Kidney (tissue), 22 donors: ENCODE measurements at places on chromosomes 1 and 21. TPM values are rescaled to one million over a fixed set of nuclear protein-coding genes. Genes with fewer than 3 reads are reported as not detected.

The LMX1A gene
- not detected for total RNA-seq

The DENND2C gene
- 2.5 TPM for total RNA-seq

DNA sequence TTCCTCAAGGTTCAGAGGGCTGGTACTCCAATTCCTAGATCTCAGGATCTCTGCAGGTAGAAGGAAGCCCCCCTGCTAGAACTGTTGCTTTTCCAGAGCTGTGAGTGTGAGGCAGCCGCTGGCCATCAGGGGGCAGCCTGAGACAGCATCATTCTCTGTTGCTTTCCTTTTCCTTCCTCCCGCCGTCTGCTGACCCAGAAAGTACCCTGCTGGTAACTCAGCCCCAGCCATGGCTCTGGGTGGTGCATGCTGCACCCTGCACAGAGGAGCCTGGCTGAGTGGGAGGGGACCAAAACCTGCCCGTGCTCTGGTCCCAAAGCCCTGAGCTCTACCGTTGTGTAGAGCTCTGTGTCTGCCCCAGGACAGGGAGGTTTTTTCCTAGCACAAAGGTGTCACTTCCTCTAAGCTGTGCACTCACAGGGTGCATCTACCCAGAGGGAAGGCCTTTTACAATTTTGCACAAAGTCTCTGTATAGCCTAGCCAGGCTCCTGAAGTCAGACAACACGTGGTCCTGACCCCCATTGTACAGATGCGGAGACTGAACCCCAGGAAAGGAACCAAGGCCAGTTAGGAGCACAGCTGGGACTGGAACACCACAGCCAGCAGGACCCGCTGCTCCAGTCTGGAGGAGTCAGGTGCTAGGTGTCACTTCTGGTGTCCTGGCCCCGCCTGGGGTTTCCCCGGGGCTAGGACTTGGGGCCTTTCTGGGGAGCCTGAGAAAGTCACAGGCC is 5.6 kb upstream of the FAM131C start:
- peaks cover 12% of the 10 kb centered on the region for H3K4me1 ChIP-seq
- no peaks in the 10 kb centered on the region for H3K27me3 ChIP-seq
- DNase-seq: peak; percentile 90
- H3K36me3 ChIP-seq: no peaks in the 10 kb centered on the region
- no peak overlapping the region for H3K27ac ChIP-seq

DNA sequence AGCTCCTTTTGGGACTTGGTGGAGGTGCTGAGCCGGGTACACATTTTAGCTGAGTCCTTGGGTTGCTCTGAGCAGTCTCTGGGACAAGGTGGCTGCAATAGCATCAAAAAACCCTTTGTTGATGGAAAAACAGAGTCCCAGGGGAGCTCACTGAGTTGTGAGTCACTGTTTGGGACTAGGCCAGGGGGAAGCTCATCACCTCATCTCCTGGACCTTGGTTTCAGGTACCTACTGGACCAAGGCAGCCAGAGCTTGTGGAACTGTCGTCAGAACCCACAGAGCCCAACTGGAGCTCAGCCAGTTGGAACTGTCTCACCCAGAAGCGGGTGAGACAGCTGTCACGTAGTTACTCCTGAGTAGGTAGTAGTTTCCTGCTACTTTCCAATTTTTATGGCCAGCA is 146.7 kb downstream of the HLX start:
- H3K27me3 ChIP-seq: no peaks in the 10 kb centered on the region
- H3K27ac ChIP-seq: no peak overlapping the region
- no peak for DNase-seq
- H3K4me1 ChIP-seq: no peaks in the 10 kb centered on the region

GRCh38 chr1:48470950-48471690 is 884 bp downstream of the SPATA6 start:
- H3K27ac ChIP-seq: peak overlapping the region; percentile 89
- H3K4me3 ChIP-seq: peak overlapping the region; percentile 75
- no peaks in the 10 kb centered on the region for H3K27me3 ChIP-seq
- no peaks in the 10 kb centered on the region for H3K4me1 ChIP-seq

GRCh38 chr1:96474985-96475743 is 246.4 kb upstream of the PTBP2 start:
- H3K27ac ChIP-seq: no peak overlapping the region
- H3K27me3 ChIP-seq: no peaks in the 10 kb centered on the region
- no peak overlapping the region for H3K4me3 ChIP-seq
- DNase-seq: peak; percentile 44
- no peaks in the 10 kb centered on the region for H3K4me1 ChIP-seq

- H3K4me3 ChIP-seq: no peak overlapping the region
- no peak overlapping the region for H3K27ac ChIP-seq
- H3K4me1 ChIP-seq: no peaks in the 10 kb centered on the region
- no peak for DNase-seq
Observed at GRCh38 chr1:116886291-116886878, 23.3 kb upstream of the PTGFRN start.

DNA sequence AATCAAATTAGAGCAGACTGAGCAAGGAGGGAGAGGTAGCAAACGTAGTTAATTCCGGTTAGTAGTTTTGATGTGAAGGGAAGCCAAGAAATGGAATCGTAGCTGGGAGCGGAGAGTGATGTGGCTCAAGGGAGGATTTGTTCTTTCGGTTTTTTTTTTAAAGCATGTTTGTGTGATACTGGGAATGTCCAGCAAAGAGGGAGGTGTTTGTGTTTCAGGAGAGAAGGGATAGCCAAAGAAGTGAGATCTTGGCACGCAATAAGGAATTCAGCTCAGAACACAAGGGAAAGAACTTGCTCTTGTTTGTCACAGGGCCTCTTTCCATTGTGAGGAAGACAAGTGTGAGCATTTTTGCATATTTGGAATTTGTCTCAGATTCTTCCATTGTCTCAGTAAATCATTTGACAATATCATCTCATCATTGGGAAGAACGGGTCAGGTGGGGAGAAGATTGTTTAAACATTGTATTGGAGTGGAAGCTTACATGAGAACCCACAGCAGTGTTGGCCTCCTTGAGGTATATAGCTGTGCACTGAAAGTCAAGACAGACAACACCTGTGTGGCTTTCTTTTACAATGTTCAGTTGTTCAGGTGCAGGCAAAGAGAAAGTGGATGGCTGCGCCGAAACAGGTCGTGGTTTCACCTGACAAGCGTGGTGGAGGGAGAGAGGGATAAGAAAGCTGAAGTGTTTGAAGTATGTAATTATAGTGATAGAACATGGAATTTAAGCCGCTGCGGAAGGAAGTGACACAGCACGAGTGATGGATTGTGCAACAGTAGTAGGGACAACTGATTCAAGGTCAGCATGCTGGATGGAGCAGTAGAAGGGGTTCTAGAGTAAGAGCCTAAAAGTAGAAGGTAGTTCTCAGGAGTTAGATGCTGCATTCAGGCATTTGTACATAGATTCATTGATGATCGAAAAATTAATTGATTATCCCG is 25.4 kb downstream of the FMN2 start:
- H3K4me3 ChIP-seq: no peak overlapping the region
- no peaks in the 10 kb centered on the region for H3K27me3 ChIP-seq
- H3K27ac ChIP-seq: no peak overlapping the region
- DNase-seq: no peak
- H3K36me3 ChIP-seq: no peaks in the 10 kb centered on the region
- no peaks in the 10 kb centered on the region for H3K4me1 ChIP-seq
